ENCODE measurements at places on chromosomes 16 and 17. TPM values are rescaled to one million over a fixed set of nuclear protein-coding genes. Genes with fewer than 3 reads are reported as not detected.
A peak's percentile ranks its signal among the peaks of the same experiment; 100 is the strongest.

DNA sequence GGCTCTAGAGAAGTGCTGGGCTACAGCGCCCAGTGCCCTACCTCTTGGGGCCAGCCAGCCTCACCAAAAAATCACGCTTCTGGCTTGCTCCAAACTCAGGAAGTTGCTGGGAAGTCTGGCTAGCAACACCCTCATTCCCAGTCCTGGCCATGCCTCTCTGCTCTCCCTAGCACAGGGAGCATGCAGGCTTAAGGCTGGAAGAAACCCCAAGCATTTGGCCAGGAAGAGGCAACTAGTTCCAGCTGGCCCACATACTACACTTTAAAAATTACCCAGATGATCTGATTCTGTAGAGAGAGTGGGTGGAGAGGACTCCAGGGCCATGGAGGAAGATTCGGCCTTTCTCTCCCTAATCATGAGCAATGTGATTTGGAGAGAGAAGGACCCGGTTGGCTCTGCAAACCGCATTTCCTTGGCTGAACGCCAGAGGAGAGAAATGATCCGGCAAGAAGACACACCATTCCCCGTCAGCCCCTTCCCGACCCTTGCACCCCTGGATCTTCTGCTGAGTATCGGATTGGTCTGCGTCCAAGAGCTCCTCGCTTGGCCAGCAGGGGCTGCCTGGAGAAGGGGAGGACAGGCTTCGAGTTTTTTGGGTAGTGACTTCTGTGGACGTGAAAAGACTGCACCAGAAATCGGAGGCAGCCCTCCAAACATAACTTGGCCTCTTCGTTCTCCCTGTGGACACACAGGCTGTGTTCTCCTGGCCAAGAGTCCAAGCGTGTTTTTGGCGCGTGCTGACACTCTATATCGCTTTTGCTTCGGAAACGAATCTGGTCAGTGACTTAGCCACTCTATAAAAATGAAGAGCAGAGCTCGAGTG is 406.3 kb downstream of the WWOX start:
- no peak for DNase-seq

- DNase-seq = no peak
Measured at GRCh38 chr17:50858486-50859225, 7.5 kb downstream of the TOB1 start.

- DNase-seq = peak; percentile 11
Measured at GRCh38 chr16:47492428-47493377, 31.6 kb downstream of the PHKB start.

DNA sequence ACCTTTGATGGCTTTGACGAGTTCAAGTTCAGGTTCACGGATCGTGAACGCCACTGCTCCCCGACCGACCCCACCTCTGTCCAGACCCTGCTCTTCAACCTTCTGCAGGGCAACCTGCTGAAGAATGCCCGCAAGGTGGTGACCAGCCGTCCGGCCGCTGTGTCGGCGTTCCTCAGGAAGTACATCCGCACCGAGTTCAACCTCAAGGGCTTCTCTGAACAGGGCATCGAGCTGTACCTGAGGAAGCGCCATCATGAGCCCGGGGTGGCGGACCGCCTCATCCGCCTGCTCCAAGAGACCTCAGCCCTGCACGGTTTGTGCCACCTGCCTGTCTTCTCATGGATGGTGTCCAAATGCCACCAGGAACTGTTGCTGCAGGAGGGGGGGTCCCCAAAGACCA is 17.6 kb downstream of the NOD2 start:
- DNase-seq = no peak

DNA sequence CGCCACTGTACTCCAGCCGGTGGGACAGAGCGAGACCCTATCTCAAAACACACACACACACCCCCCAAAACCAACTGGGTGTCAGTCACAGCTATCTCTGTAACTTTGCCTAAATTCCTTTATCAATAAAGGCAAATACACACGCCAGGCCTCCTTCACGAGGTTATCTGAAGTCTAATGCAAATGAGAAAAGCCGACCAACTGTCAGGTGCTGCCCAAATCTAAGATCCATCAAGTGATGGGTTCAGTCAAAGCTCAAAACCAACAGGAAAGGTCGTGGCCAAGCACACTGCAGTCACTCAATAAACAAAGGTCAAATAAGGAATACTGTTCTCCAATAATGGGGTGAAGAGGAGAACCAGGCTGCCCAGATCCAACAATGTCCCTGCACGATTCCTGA is 1.1 kb downstream of the ANKFY1 start:
- no peak for DNase-seq

- DNase-seq = no peak
Measured at GRCh38 chr16:4354512-4355409, 3.6 kb upstream of the PAM16 start.

- DNase-seq = no peak
Measured at GRCh38 chr16:67987460-67988160, 7.3 kb upstream of the DPEP3 start.

DNA sequence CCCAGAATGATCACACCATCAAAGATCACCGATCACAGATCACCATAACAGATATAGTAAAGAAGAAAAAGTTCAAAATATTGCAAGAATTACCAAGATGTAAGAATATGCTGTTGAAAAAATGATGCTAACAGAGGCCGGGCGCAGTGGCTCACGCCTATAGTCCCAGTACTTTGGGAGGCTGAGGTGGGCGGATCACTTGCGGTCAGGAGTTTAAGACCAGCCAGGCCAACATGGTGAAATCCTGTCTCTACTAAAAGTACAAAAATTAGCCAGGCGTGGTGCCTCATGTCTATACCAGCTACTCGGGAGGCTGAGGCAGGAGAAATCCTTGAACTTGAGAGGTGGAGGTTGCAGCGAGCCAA is 53.2 kb downstream of the CPPED1 start:
- DNase-seq = no peak

NPIPB13 gene
- 0.39 TPM for total RNA-seq

KIF2B gene
- not detected for total RNA-seq

OTOP3 gene
- total RNA-seq = not detected

PYCARD gene
- 118 TPM for total RNA-seq

DNA sequence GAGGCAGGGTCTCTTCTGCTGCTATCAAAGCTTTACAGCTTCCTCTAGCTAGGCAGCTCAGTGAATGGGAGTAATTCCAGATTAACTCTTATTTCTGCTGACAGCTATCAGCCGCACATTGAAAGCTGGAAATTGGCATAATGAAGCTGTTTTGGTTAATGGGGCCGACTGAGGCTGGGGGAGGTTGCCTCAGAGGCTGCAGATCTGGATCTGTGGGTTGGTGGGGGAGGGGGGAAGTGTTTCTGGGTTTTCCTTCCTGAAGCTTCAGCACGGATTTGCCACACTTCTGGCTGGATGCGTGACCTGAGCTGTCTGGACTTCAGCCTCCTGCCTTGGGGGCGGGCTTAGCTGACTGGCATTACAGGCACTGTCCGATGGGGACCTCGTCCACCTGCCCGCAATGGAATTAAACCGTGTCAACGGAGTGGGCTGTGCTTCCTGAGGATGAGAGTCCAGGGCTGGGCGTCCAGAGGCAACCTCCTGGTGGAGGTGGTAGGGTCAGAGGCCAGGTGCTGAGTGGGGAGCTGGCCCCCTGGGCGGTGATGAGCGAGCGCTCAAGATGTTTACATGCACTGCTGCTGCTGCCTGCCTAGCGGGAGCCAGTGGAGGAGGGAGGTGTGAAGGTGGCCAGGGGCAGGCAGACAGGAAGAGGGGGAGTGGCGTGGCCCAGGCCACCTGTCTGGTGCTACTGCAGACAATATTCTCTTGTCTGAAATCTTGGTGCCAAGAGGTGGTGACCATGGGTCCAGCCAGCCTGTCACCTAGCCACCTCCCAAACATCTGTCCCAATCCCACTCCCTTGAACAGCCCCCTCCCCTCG is 6.7 kb upstream of the ABCC3 start:
- DNase-seq = peak; percentile 85

GRCh38 chr17:9427465-9428315 is 147.9 kb downstream of the STX8 start:
- DNase-seq = no peak

- no peak for DNase-seq
Measured at GRCh38 chr16:76335180-76335974, 58.2 kb downstream of the CNTNAP4 start.

PYY gene
- total RNA-seq = not detected

DNA sequence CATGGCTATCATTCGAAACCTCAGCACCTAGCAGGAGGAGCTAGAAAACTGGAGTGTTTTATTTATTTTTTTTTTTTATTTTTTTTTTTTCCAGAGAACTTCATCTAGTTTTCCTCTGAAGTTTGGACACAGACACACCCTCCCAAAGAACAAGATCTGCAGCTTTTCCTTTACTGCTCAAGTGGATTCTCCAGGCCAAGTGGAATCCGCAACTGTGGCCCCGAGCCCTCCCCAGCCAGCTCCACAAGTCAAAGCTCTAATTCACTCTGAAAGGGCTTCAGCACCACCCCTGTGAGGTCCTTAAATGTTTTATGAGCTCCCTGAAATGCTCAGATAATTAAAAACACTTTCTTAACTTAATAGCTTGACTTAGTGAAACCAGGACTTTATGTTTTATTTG is 332.1 kb upstream of the DYNLRB2 start:
- no peak for DNase-seq

- no peak for DNase-seq
Measured at GRCh38 chr17:62802561-62803205, 5.4 kb downstream of the MARCHF10 start.

CMTM2 gene
- not detected for total RNA-seq

- no peak for DNase-seq
Measured at GRCh38 chr17:51711581-51711980, 446.9 kb downstream of the CA10 start.

DNA sequence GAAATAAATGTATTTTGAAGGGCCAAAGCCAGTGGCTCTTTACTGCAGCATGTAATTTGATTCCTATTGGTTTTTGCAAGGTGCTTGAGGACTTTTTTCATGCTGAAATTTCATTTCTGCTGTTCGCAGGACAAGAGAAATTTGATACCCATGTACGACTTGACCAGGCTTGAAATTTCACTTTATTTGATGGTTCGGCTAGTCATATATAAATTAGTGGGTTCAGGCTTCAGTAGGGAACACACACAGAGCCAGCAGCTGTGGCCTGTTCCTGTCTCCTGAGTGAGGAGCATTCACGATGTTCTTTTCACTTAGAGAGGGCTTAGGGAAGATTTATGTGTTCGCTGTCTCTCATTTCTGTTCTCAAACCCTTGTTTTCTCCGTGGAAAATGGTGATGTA is 258.4 kb upstream of the CACNG5 start:
- DNase-seq = no peak

Measured in HT-29 (cell line).